ENCODE measurements at places on chromosomes 12 and 14.

DNA sequence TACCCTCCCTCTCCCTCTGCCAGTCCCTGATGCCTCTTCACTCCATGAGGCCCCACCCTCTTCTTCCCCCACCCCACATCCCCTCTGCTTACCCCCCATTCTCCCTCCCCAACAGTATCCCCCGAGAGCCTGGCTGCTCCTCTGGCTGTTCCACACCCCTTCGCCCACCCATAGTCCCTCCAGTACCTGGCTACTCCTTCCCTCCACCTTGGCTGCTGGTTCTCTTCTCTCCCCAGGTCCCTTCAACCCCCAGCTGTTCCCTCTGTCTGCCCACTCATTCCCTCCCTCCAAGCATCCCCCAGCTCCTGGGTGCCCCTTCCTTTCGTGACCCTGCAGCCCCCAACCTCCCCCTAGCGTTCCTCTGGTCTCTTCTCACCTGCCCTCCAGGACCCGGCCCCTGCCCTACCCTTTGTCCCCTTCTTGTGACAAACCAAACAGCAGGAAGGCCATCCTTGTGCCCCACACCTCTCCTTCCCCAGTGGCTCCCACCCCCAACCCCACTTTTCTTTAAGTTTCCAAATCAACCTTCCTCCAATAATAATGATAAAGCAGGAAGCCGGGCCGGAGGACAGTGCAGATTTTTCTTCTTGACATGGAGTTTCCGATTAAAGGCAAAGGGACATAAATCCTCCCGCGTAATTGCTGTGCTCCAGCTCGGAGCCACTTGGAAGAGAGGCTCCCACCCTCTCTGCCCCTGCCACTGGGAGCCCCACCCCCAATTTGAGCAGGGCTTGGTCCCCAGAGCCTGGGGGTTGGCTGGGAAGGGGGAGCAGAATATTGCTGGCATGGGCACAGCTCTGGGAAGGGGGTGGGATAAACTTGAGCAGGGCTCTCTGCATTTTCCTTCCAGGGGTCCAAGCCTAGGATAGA lies 40.0 kb downstream of the SMUG1 start:
- DNase-seq = no peak

- DNase-seq = no peak
Observed at GRCh38 chr12:93846936-93847516, 169.9 kb downstream of the CRADD start.

DNA sequence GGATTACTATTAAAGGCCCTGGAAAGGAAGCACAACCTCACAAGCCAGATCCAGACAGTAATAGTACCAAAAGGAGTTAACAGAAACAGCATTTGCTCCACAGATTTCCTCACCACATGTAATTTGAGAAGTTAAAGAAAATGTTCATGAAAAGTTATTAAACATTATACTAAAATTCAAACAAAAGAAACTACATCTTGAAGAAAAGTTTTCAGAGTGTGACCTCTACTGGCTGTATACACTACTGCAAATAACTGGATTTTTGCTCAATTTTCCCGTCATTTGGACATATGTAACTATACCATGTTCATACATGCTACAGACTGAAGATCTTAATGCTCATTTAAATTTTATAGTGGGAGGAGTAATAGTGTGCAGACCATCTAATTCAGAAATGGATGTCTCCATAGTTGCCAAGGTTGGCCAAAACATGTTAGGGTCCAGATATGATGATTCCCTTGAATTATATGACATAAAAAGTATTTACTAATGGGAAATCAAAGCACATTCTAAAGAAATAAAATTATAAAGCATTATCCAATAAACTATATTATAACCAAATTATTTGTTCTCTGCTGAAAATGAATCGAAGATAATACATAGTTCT lies 5.6 kb downstream of the KRR1 start:
- DNase-seq = peak; percentile 44

- DNase-seq = no peak
Observed at GRCh38 chr12:82027612-82028011, 268.5 kb upstream of the PPFIA2 start.

DNA sequence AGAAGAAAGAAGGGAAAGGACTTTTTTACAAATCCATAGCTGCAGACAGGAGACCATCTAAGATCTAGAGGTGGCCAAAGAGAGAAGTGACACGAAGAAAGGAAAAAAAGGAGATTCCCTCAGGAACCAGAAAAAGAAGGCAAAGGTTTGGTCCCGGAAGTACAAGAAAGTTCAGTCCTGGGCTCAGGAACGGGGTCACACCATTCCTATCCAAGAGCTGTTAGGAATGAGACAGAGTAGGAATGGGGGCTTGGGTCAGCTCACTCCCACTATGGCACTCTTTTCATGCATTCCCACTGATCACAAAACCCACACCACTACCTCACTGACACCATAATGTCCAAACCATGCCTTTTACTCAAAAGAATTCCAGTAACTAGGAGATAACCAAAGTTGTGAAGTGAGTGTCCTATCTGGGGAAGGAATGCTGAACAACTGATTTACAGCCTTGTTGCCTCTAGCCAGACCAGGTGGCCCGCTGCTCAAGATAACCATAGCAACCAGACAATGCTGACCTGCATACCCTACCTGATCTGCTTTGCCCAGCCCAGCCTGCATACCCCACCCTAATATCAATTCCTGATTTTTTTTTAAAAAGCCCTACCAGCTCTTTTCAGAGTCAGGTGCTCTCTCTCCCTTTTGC lies 8.4 kb downstream of the PPP2R3C start:
- no peak for DNase-seq

DNA sequence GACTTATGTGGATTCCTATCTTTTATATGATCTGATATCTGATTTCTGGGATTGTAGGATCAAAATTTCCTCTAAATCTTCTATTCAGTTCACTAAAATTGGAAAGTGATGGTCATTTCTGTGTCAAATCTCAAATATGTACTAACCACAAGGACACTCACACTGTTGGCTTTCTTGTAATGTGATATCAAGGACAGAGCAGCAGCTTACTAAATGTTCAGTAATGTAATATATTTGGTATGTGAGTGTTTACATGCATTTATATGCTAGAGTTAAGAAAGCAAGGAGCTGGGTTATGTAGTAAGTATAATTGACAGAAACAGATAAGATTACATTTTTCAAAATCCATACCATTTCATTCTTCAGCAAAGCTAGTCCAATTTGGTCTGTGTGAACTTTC lies 16.5 kb downstream of the PUS7L start:
- DNase-seq = no peak

DNA sequence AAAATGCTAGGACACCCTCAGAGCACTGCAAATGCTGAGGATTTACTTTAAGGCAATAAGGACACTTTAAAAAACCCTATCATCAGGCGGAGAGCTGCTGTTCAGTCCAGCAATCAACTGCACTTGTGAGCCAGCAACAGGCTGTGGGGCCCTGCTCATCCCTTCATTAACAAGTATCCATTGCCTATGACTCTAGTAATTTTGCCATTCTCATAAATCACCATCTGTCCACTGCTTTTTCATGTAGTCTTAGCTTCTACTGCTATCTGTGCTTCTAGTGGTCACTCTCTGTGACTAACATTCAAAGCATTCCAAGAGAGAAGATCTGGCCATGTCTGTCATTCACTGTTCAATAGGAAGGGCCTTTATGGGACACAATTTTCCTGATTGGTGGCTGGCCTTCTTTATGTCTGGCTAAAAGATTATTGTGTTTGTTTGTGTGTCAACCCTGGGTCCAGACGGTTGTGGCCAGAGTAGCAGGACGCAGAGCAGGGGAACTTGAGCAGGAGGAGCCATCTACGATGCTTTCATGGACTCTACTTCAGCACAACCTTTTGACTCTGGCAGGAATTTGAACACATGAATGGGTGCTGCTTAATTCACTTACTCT lies 3.6 kb upstream of the KRAS start:
- DNase-seq = no peak

DNA sequence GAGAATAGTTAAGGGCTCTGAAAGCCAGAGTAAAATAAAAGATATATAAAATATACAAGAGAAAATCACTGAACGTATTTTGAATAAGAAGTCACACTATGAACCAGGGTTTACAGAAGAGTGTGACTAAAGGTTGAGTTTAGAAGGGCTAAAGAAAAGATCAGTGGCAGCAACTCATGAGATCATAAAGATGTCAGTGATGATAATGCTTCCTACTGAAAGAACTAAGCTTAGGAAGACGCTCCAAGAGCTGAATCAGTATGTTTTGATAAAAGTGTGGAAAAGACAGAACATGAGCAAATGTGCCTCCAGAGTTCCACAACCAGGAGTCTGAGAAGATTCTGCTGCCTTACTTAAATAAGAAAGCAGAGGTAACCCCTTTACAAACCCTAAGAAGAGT lies 74.6 kb downstream of the KITLG start:
- no peak for DNase-seq

DNA sequence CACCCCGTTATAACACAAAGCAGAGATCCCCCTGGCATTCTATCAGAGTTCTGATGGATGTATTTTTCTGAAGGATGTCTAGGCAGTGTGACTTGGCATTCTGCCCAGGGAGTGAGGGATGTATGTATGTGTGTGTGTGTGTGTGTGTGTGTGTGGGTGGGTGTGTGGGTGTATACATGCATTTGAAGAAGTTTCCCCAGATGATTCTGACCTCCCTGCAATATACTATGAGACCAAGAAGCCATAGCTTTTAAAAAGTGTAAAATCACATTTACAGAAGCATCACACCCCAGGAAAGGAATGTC lies 59.7 kb upstream of the NAP1L1 start:
- peak; percentile 36 for DNase-seq

GRCh38 chr12:2336409-2336829 lies 283.6 kb downstream of the CACNA1C start:
- no peak for DNase-seq

DNA sequence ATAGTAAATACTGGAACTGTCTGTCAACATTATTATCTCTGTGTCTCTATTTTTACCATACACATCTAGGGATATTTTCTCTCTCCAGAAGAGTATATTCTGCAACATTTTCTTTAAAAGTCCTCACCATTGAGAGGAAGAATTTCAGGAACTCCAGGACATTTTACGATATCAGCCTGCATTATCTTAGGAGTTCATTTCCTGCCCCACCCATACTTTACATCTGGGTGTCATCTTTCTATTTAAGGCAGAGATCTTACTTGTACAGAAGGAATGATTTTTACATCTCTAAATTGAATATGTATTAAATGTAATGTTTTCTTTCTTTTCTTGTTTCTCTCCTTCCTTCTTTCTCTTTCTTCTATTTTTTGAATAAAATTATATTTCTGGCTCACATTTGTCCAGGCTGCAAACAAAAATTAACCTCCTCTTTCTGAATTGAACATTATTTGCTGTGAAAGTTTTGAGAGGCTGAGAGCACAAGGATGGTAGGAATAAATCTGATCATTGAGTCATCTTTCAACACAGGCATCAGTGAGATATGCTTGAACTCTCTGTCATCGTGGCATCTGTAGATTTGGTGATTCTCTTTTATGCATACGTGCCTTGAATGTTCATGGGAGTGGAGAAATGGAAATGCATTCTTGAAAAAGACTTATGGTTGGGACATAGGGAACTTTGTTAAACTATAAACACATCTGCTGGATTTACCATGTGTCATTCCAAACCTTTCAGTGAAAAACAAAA lies 753.6 kb downstream of the SLC16A7 start:
- DNase-seq = no peak

DNA sequence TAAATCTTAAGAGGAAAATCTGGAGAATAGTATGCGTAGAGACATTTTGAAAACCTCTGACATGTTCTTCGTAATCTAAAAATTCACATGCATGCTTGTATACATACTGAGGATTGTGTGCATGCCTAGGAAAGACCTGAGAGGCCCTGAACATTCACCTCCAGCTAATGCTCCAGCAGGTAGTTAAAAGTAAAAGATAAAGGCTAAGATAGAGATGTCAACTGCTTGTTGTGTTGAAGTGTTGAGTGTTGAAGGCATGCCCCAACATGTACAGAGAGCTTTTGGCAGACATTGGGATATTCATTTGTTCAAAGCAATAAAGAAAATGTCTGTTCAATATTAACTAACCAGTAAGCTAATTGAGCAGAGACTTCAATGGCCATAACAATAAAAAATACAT lies 118.6 kb upstream of the SYT1 start:
- no peak for DNase-seq

DNA sequence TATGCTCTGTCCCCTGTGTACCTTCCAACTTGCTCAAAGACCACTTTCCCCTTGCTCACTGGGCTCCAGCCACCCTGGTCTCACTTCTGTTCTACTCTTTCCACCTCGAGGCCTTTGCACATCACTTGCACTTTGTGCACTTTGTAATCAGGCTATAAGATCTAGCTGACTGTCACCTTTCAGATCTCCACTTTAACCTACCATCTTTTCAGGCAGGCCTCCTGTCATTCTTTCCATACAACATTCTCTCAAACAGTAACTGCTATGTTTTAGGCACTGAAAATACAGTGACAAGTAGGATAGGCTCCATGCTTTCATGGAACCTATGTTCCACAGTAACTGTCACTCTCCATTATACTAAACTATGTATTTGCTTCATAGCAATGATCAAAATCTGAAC lies 14.0 kb downstream of the CPM start:
- DNase-seq = no peak

GRCh38 chr12:1531153-1531653 lies 63.2 kb downstream of the FBXL14 start:
- no peak for DNase-seq

GRCh38 chr12:124179936-124180607 lies 114.8 kb upstream of the RFLNA start:
- DNase-seq = no peak

DNA sequence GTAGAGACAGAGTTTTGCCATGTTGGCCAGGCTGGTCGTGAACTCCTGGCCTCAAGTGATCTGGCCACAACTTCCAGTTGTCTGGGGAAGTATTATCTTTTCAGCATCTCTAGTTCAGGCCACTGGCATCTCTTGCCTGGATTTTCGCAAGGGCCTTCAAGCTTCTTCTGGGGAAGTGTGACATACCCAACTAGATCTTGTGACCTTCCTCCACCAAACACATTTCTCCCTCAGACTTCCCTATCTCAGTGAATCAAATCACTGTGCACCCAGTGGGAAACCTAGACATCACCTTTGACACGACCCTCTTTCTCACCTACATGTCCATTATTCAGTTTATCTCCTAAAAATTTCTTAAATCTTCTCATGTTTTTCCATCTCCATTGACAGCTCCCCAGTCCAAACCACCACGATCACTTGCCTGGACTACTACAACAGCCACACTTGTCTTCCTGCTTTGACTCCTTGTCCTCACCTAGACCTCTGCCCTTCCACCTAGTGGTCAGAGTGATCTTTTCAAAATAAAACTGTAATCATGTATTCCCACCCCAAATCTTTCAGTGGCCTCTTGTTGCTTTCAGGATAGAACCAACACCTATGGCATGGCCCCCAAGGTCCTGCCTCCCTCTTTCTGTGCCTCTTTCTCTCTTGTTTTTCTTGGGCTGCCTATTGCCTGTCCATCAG lies 3.3 kb downstream of the EEF1AKMT3 start:
- no peak for DNase-seq

DNA sequence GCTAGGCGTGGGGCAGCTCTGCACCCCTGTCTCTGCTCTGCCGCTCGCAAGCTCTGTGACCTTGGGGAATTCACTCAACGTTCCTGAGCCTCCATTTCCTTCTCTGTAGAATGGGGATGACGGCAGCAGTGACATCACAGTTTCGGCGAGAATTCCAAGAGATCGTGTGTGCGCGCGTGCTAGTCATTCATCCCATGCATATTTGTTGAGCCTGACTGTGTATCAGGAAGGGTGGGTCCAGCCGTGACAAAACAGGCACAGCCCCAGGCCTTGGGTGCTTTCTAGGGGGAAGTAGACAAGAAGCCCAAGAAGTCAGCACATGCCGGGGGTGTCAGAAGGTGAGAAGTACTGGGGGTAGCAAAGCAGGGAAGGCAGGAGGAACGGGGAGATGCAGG lies 145.6 kb upstream of the NCOR2 start:
- DNase-seq = peak; percentile 10

GRCh38 chr14:103292426-103293374 lies 41.3 kb upstream of the EIF5 start:
- DNase-seq = peak; percentile 66

- DNase-seq = no peak
Observed at GRCh38 chr12:132319991-132320570, 9.3 kb downstream of the GALNT9 start.
